ENCODE measurements at places on chromosomes 6 and 20.

- no peak for DNase-seq
Measured at GRCh38 chr6:134549854-134550253, 231.9 kb upstream of the SGK1 start.

DNA sequence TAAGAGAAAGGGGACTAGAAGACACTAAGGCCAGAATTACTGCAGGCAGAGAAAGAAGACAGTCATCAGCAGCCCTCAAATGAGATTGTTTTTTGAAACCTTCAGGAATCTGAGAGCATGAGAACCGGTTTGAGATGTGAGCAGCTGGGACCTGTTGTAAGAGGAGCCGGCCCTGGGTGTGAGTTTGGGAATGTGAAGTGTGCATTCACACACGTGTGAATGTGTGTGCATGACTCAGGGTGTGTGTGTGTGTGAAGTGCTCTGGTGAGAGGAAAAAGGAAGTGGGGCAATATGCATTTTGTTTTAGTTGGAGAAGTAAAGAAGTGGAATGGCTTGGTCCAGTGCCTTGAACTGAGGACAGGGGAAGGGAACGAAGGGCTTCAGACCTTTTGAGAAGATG lies 4.3 kb downstream of the SCUBE3 start:
- DNase-seq: no peak

- DNase-seq: no peak
Measured at GRCh38 chr20:36110994-36111393, 43.5 kb upstream of the EPB41L1 start.

DNA sequence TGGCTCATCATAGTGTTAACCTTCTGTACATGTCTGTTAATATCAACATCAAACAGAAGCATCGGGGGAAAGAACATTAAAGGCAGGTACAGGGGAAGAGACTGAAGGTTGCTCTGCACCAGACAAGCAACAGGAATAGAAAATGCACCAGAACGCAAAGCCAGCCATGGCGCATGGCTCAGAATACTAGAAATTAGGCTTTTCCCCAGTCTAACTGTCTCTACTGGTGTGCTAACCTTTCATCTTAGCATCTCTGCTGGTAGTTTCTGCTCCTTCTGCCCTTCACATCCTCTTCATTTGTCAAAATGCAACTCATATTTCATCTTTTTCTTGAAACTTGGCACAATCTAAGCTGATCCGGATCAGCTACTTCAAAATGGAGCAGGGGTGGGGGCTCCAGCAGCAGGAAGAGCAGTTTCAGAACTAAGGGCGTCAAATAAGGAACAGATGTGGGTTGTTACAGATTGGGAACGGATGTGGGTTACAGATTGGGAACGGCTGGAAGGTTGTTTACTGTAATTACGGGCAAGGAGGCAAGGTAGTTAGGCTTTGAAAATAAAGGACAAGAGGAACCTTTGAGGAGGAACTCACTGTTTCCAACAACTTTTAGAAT lies 13.1 kb upstream of the RNASET2 start:
- DNase-seq: no peak

DNA sequence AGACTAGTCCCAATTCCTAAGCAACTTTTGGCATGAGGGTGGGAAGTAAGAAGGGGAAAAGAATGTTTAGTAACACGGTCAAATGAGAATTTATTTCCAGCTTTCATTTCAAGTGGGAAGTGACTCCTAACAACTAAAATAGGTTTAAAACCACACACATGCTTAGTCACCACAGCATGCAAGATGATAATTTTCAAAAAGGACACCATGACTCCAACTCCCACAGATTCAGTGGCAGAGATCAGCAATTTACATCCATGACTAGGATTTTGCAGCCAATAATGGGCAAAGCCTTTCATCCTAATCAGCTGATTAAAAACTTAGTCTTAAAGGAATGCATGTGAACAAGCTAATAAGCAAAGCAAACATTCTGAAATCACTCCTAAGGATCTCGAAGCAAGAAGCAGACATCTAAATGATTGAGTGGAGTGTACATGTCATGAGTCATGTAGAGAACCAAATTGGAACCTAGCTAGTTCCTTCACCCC lies 48.1 kb upstream of the GCLC start:
- DNase-seq: no peak

DNA sequence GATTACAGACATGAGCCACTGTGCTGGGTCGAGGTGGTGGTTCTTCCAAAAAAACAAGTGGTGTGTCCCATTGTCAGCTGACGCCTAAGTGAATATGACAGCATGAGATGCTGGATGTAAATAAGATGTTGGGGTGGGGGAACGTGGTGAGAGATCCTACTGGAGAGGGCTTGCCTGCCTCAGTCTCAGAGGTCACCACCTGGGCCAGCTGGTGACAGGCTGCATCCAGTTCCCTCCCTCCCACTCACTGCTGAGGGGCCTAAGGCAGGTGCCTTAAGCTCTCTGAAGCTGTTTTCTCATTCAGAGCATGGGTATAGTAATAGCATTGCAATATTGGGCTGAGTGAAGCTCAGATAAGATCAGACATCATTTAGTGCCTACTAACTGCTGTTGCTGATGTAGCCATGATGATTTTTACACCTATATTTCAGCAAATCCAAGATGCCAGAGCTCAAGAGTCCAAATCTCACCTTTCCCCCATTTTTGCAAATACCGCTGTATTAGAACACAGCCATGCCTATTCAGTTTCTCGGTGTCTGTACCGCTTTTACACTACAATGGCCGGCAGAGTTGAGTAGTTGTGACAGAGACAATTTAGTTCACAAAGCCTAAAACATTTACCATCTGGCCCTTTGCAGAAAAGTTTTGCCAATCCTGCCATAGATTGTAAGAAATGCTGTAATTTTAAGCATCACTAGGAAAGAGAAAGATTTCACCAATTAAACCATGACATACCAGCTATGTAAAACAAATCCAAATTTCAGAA lies 171.3 kb downstream of the ANKRD60 start:
- no peak for DNase-seq

- peak; percentile 64 for DNase-seq
Measured at GRCh38 chr20:37984018-37984785, 49.1 kb downstream of the TTI1 start.

Data from vagina (tissue), 2 donors.